ENCODE measurements at places on chromosomes 2 and 18.

DNA sequence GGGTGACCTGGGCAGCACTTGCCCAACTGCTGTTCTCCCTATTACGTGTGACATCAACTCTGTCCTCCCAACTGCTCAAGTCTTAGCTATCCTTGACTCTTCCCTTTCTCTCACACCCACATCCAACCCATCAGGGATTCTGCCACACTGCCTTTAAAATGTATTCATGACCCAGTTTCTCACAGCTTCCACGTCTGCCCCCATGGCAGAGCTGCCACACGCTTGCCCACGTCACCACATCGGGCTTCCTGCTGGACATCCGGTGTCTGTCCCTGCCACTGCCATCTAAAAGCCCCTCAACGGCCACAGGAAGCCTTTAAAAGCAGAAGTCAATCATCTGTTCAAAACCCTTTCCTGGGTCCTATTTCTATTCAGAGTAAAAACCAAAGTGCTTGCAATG lies 233.1 kb upstream of the POU3F3 start:
- no peak for DNase-seq

GRCh38 chr2:159963700-159964099 lies 98.7 kb downstream of the PLA2R1 start:
- no peak for DNase-seq

DNA sequence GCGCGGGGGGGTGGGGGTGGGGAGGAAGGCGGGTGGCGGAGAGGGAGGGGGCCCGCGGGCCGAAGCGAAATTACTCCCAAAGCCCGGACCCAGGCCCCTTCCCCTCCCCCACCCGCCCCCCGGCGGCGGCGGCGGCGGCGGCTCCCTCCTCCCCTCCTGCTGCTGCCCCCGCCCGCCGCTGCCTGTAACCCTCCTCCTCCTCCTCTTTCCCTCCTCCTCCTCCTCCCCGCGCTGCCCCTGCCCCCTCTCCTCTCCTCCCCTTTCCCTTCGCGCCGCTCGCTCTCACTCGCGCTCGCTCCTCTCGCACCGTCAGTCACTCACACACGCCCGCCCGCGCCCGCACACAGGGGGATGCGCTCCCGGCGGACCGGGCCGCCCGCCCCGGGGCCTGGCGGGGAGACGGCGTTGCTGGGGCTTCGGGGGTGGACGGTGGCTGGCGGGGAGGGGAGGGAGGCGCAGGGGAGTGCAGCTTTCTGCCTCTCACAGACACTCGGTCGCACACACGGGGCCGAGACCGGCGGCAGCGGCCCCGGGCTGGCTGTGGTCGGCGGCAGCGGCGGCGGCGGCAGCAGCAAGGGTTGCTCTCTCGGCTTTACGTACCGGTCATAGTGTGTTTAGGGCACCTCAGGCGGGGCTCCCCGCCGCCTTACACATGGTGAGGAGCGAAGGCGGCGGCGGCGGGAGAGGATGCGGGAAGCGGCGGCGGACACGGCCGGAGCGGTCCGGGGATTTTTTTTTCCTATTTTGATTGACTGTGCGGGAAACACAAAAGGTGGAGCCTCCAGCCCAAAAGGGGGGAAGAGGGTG lies 405 bp downstream of the SP3 start:
- DNase-seq, result peak; percentile 88

- DNase-seq, result no peak
Measured at GRCh38 chr2:53356291-53356905, 411.2 kb upstream of the CHAC2 start.
